CD4-positive, alpha-beta T cell treated with Interleukin-6 for 4 hours (primary cell): ENCODE measurements at places on chromosomes 12 and 14.

GRCh38 chr14:40312296-40312695, 880.1 kb upstream of the FBXO33 start:
- no peak for DNase-seq

GRCh38 chr14:73796893-73797542, 54.6 kb upstream of the PTGR2 start:
- no peak for DNase-seq

- DNase-seq = no peak
Observed at GRCh38 chr12:58068706-58069105, 127.3 kb downstream of the ATP23 start.

DNA sequence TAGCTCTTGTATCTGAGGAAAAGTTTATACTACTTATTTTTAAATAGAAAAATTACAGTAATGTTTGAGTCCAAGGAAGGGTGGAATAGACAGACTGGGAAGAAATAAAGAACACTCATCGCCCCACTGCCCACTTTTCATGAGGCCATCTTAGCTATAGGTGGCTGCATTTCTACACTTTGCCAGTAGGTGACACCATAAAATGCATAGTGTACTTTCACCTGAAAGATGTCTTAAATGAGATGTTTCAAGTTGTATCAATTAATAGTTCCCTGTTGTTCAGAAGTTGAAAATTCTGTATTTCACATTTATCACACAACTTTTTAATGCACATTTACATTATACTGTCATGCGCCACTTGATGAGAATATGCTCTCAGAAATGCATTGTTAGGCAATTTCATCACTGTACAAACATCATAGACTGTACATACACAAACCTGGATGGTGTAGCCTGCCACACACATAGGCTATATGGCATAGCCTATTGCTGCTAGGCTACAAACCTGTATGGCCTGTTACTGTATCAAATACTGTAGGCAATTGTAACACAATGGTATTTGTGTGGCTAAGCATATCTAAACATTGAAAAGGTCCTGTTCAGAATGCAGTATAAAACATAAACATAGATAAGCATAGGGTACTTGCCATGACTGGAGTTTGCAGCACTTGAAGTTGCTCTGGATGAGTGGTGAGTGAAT, 27.6 kb downstream of the PMCH start:
- DNase-seq = peak; percentile 3

GRCh38 chr12:93390031-93390430, 12.3 kb downstream of the NUDT4 start:
- no peak for DNase-seq
